ENCODE measurements at places on chromosomes 2 and 18. TPM values are rescaled to one million over a fixed set of nuclear protein-coding genes. Genes with fewer than 3 reads are reported as not detected.

FRZB gene
- 13.0 TPM for total RNA-seq

DNAH7 gene
- 0.71 TPM for total RNA-seq

CLEC4F gene
- not detected for total RNA-seq

ATP8B1 gene
- total RNA-seq = 18.5 TPM

HOXD12 gene
- 0.27 TPM for total RNA-seq

ZNF513 gene
- 25.0 TPM for total RNA-seq

GRCh38 chr18:39434223-39434920, 1868.8 kb upstream of the CELF4 start:
- no peak for DNase-seq

DNA sequence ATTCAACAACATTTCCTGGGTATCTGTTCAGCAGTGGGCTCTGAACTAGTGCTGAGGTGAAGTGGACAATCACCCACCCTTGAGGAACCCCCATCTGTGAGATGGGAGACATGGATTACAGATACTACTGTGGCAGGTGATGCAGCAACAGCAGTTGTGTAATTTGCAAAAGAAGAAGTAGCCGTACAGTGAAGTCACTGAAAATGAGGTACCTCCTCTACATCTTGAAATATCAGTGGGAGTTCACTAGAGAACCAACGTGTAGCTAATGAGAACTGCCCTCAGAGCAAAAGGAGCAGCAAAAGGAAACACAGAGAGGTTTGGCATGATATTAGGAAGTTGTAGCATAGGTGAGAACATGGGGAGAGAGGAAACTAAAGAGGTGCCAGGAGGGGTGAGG, 41.3 kb downstream of the VSNL1 start:
- no peak for DNase-seq

DNA sequence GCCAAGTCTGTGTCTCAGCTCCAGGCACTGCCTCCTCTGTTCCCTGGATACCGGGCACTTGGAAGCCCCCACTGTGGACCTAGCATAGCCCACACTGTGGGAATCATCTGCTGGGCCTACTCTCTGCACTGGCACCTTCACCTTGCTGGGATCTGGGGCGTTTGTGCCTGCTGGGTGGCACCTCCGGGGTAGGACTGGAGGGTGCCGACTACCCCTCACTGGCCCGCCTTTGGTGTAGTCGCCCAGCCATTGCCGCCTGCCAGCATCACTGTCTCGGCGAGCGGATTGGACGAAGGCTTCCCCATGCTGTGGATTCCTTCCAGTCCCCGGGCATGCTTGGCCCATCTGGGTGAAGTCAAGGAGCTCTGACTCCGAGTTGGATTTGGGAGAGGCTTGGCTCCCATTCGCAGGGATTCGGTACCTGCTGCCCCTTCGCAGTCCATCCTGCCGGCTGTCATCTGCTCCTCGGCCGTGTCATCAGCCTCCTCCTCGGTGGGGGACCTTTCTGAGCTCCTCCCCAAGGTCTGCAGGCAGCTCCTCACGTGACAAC, 180.6 kb upstream of the HDAC4 start:
- no peak for DNase-seq

DNA sequence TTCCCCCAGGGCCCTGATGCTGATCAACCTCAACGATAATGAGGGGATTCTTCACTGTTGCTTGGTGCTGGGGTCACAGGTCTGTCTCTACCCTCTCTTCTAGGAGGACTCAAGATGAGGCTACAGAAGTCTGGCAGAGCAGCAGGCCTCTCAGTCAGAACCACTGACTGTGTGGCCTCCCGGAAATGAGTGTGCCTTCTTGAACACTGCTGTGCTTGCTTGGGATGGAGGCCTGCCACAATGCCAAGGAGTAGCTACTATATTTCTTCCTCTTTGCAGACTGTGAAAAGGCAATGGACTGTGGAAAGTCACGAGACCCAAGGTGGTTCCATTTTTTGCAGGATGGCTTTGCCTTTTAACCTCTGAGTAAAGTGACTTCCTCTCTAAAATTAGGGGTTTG, 5.8 kb upstream of the HOXD1 start:
- DNase-seq = no peak

GRCh38 chr2:44233450-44234128, 41.7 kb upstream of the SLC3A1 start:
- no peak for DNase-seq

GRCh38 chr2:18444806-18445205, 115.6 kb downstream of the RDH14 start:
- DNase-seq = no peak

DNA sequence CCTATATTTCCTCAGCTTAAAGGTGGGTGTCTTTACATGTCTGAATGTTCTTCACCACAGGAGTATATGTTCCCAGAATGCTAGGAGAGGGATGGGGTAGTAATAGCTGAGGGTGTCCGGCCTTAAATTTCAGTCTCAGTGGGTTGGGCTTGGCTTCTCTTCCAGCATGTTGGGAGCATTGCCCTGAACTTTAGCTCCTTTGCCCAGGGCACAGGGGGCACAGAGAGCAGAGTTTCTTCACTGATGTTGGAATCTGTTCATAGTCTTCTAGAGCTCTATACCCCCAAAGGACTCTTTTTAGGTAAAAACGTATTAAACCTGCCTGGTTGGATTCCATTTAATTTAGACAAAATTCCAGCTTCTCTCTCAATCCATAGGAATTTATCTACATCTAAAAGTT, 154.4 kb upstream of the GCFC2 start:
- DNase-seq = no peak

GRCh38 chr2:161273038-161273760, 35.0 kb upstream of the PSMD14 start:
- DNase-seq = no peak

DNA sequence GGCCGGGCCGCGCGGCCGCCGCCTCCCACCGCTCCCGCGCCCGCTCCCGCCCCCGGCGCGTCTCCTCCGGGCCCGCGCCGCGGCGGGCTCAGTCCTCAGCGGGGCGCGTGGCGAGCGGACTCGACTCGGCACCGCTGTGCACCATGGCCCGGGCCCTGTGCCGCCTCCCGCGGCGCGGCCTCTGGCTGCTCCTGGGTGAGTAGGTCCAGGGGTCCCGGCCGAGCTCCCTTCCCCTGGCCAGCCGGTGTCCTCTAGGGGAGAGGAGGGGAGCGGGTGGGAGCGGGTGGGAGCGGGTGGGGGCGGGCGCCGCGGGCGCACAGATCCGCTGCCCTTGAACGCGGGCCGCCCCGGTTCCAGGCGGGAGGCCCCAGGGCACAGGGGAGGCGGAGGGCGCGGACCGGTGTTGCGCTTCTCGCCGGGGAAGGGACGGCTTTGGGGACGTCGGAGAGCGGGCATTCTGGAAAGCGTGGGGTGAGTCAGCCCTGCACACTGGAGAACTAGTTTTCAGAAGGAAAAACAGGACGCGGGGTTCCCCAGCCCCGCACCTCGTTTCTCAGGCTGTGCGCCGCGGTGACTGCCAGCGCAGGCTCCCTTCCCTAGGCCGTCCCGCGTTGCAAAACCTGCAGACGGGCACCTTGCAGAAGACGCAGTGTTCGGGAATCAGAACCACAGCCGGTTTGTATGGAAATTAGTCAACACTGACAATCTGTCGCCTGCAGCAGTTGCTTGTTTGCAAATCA, at the start of gene RAMP1:
TSS of gene RAMP1 (plus strand) at position 91 of the 740 bp plus-strand sequence. CDS start at position 144, 53 bp downstream.
- DNase-seq = no peak

GRCh38 chr2:127584516-127585033, 49.1 kb downstream of the MYO7B start:
- no peak for DNase-seq

- DNase-seq = no peak
These were observed 22.1 kb downstream of the PTRHD1 start for GRCh38 chr2:24771061-24771460.

DNA sequence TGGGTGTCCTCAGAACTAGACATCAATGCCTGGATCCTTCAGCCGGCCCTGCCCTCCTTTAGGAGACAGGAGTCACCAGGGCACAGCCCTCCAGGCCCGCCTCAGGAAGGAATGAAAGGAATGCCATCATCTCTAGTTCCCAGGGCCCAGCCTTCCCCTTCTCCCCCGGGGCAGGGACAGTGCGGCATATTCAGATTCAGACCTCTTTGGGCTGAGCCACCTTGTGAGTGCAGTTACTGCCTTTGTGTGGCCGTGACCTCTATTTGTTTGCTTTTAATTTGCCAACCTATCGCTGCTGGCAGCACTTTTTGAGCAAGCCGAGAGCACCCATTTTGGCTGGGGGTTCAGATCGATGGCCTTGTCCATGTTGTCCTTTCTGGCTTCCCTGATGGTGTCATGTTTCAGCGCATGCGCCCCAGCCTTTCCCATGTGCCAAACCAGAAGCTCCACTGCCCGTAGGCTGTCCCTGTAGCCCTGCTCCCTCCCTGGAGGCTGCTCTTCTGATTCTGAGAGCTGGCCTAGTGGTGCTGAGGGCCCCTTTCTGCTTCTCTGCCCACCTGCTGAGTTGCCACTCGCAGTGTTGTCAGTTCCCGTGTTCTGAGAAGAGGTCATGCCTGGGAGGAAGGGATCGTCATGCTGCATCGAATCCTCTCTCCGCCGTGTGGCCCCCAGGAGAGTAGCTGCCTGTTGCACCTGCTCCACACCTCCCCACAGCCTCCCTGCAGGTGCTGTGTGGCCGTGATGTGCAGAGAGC, 10.9 kb downstream of the ANKRD23 start:
- DNase-seq = peak; percentile 76

- no peak for DNase-seq
These were observed 5.9 kb downstream of the SCYGR3 start for GRCh38 chr2:227608561-227609338.

DNA sequence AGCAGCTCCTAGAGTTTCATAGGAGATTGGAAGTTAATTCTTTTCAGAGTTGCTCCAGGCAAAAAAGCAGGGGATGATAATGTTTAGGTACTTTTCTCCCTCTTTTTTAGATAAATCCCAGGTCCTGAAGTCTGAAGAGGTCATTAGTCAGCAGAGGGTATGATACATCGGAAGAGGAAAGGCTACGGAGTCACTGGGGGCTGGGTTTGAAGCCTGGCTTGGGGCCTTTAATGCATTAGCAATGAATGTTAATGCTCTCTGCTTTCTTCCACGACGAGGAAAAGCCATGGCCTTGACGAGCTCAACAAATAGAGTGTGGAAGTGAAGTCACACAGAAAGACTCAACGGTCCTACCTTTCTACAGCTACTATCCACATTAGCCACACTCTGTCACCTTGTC, 235.1 kb downstream of the NCKAP5 start:
- no peak for DNase-seq

- DNase-seq = no peak
These were observed 69.5 kb downstream of the ANTXR1 start for GRCh38 chr2:69082430-69082997.

DNA sequence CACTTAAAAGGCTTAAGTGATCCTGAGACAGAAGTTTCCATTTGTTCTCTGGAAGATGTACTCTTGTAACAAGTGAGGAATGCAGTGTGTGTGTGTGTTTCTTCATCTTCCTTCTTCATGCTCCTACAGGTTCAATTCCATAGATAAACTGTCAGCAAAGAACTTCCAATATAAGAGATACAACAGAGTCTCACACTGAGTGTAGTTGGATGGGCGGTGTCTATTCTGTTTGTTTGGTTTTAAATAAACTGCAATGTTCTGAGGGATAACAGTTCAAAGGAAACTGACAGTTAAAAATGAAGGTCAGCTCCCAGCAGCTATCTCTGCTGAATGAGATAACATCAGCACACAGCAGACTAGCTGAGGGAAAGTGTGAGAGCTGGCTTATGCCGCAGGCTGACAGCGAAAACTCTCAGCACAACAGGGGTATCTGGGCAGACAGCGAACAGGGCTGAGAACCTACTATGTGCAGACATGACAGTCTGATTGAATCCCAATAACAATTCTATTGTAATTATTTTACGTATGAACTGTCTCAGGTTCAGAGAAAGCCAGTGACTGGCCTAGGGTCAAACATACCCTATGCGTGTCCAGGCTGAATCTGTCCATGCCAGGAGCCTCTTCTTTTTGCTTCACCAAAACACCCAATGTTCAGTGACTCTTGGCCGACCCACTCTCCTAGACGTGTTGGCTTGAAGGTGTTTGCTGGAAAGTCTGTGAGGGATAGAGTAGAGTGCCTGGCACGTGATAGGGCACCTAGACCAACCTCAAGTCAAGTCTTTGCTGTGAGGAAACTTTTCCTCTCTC, 201.9 kb upstream of the TRIB2 start:
- DNase-seq = no peak

- DNase-seq = no peak
These were observed 28.0 kb upstream of the ARHGAP25 start for GRCh38 chr2:68706637-68707036.

DNA sequence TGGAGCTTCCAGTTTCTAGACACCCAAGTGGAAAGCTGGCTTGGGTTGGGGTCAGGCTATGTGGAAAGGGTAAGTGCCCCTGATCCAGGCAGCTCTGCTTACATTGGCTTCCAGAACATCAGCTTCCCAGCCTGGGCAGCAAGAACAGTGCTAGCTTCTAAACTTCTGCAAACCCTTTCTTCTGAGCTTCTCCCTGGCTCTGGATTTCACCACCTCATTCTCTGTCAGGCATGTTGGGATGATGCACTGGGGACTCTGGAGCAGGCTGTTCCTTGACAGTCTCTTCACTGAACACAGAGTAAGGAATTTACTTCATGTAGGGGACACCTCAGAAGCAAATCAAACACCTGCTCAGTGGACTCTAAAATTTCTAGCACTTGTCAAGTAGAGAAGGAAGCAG, 72.8 kb downstream of the LYPD1 start:
- no peak for DNase-seq

DNA sequence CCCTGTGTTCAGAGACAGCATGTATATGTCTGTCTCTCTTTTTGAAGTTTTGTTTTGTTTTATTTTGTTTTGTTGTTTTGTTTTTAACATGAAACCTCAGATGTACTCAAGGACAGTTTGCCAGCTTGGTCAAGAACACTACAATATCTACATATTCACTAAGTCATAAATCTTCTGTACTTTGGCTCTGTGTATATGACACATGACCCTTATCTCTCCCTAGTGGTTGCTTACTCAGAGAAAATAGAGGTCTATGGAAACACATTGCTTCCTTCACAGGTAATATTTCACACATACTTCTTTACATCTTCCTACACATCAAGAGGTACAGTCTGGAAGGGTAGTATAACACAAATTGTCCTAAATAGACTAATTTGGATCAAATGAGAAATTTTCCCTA, 312.6 kb upstream of the VRK2 start:
- DNase-seq = no peak

- DNase-seq = no peak
These were observed 157.6 kb downstream of the HAUS1 start for GRCh38 chr18:46261799-46262198.

GRCh38 chr18:64419156-64419555, 270.3 kb upstream of the LINC00305 start:
- no peak for DNase-seq

DNA sequence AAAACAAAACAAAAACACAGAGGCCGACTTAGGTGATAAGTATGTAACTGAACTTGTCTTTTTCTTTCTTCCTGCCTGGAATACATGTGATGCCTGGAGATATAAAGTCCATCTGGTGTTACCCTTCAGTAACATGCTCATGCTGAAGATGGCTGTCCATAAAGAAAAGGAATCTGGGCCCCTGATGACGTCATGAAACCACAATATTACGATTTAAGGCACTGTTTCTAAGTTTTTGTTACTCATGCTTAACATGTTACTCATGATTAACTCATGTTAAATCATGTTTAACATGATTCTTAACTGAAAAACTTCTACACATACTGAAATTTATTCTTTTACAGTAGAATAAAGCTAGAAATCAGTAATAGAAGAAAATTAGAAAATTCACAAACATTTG, 49.0 kb downstream of the STRADB start:
- no peak for DNase-seq

GRCh38 chr18:50456285-50456684, 81.4 kb downstream of the SKA1 start:
- DNase-seq = no peak

- DNase-seq = no peak
These were observed 11.9 kb downstream of the TEX51 start for GRCh38 chr2:126910637-126911036.
